Activated T-cell treated with anti-CD3 and anti-CD28 coated beads for 1 hour (primary cell): ENCODE measurements at places on chromosomes 3 and 15.

- no peak for DNase-seq
These were observed 79.6 kb downstream of the IGF2BP2 start for GRCh38 chr3:185744997-185745843.

DNA sequence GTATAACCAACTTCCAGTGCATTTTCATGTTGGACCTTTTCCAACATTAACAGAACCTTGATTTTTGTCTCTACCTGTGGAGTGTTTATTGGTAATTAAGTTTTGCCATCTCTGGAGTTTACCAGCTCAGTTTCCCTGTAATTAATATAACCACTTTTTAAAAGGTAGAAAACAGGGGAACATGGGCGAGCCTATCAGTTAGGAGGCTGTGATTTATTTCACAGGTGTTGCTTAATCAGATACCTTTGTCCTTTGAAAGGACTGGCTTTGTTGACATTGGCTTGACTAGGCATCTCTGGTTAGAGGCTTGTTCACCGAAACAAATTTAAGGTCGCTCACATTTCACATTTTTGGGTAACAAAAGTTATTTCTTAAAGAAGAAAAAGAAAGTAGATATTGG is 622 bp downstream of the NAALADL2 start:
- no peak for DNase-seq

DNA sequence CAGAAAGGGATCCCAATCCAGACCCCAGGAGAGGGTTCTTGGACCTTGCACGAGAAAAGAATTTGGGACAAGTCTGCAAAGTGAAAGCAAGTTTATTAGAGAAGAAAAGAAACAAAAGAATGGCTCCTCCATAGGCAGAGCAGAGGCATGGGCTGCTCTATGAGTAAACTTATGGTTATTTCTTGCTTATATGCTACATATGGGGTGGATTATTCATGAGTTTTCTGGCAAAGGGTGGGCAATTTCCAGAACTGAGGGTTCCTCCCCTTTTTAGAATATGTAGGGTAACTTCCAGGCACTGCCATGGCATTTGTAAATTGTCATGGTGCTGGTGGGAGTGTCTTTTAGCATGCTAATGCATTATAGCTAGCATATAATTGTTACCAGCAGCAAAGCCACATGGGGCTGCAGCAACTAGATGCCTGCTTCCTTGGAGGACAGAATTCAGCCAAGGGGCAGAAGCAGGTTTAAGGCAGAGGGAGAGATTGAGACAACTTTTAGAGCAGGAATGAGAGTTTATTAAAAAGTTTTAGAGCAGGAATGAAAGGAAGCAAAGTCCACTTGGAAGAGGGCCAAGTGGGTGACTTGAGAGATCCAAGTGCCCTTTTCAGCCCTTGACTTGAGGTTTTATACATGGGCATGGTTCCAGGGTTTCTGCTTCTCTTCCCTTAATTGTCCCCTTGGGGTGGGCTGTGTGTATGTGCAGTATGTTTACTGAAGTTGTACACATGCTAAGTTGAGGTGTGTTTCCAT is 41.3 kb downstream of the METTL6 start:
- no peak for DNase-seq

DNA sequence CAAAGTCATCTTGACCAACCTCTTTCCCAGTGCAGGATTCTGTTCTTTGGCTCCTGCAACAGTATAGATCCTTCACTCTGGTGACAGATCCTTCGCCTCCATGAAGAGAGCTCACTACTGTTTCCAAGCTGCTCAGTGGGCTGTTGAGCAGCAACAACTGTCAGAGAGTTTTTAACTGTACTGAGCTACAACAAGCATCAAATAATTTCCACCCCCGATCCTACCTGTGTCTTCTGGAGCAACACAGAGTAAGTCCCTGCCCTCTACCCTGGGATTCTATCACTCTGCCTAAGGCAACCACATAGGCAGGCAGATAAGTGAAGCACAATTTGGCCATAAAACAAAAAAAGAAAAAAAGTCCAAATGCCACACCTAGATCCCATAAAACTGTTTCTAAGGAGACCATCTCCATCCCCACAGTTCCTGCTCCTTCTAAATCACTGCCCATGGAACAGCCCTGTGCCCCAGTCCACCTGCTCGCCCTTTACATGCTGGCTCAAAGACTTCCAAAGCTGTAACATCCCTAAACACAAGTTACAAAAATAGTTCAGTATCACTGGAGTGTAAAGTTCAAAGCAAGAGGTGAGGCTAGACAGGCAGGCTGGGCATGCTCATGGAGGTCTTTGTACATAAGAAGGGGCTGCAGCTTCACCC is 37.8 kb upstream of the ANPEP start:
- DNase-seq = no peak

DNA sequence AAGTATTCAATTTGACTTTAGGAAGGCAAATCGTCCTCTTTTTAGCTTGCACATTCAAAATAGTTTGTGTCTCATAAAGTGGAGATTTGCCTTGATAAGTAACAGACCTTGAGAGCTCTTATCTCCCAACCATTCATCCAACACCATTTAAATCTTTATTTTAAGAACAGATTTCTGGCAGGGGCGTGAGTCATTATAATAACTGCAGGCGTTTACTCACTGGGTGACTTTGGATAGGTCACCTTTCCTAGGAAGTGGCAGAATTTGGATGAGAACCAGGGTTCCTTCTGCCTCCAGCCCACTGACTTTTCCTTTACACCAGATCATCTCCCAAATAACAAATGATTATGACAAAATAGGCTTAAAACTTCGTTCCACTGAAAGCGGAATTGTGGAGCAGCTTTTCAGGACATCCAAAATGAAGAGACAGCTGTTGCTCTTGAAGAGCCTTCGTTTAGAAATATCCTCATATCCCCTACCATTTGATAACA is 5.0 kb downstream of the LMCD1 start:
- no peak for DNase-seq

DNA sequence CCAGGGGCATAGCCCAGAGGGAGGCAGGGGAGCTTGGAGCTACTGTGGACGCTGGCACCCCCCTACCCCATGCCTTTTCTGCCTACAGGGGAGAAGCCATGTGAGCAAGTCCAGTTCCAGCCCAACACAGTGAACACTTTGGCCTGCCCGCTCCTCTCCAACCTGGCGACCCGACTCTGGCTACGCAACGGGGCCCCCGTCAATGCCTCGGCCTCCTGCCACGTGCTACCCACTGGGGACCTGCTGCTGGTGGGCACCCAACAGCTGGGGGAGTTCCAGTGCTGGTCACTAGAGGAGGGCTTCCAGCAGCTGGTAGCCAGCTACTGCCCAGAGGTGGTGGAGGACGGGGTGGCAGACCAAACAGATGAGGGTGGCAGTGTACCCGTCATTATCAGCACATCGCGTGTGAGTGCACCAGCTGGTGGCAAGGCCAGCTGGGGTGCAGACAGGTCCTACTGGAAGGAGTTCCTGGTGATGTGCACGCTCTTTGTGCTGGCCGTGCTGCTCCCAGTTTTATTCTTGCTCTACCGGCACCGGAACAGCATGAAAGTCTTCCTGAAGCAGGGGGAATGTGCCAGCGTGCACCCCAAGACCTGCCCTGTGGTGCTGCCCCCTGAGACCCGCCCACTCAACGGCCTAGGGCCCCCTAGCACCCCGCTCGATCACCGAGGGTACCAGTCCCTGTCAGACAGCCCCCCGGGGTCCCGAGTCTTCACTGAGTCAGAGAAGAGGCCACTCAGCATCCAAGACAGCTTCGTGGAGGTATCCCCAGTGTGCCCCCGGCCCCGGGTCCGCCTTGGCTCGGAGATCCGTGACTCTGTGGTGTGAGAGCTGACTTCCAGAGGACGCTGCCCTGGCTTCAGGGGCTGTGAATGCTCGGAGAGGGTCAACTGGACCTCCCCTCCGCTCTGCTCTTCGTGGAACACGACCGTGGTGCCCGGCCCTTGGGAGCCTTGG is 5.6 kb downstream of the CIB1 start:
- DNase-seq = no peak

GRCh38 chr3:163577271-163577670 is 1501.0 kb downstream of the SI start:
- DNase-seq = no peak

GRCh38 chr3:187900993-187901755 is 155.9 kb upstream of the BCL6 start:
- DNase-seq = no peak

GRCh38 chr3:154142608-154143007 is 21.4 kb downstream of the ARHGEF26 start:
- DNase-seq = no peak
